ENCODE measurements at places on chromosomes 3 and 15.
A peak's percentile ranks its signal among the peaks of the same experiment; 100 is the strongest.

DNA sequence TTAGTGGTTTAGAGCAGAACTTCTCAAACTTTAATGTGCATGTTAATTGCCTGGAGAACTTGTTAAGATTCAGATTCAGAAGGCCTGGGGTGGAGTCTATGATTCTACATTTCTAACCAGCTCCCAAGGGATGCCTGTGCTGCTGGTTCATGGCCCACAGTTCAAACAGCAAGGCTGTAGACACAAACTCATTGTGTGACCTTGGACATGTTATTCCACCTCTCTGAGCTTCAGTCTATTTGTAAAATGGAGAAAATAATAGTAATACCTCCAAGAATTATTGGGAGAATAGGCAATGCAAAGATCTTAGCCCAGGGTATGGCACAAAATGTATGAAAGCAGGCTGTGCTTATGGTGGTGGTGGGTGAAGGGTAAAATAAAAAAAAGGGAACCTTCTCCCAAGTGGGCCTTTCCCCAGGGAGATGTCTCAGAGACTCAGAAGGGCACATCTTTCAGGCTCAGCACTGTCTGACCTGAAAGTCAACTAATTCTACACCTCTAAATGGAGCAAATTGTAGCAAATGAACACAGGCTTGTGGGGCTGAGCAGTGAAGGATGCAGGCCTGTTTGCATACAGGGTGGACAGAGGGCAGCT, 176.0 kb upstream of the TRIM42 start:
- no peak overlapping the region for H3K4me3 ChIP-seq
- H3K4me1 ChIP-seq, result no peaks in the 10 kb centered on the region
- H3K27ac ChIP-seq, result no peak overlapping the region
- H3K36me3 ChIP-seq, result no peaks in the 10 kb centered on the region
- H3K27me3 ChIP-seq, result no peaks in the 10 kb centered on the region

GRCh38 chr3:46998121-46998851, 18.8 kb downstream of the NBEAL2 start:
- H3K36me3 ChIP-seq, result no peaks in the 10 kb centered on the region
- DNase-seq, result peak; percentile 87
- H3K27ac ChIP-seq, result peak overlapping the region; percentile 32
- no peaks in the 10 kb centered on the region for H3K27me3 ChIP-seq
- H3K4me3 ChIP-seq, result no peak overlapping the region

GRCh38 chr3:177201700-177202397, 4.6 kb upstream of the TBL1XR1 start:
- no peak for DNase-seq
- no peak overlapping the region for H3K4me3 ChIP-seq
- H3K27me3 ChIP-seq, result no peaks in the 10 kb centered on the region
- peaks cover 11% of the 10 kb centered on the region for H3K4me1 ChIP-seq
- peak overlapping the region; percentile 23 for H3K27ac ChIP-seq
- H3K36me3 ChIP-seq, result no peaks in the 10 kb centered on the region

- no peak overlapping the region for H3K4me3 ChIP-seq
- H3K27ac ChIP-seq, result peak overlapping the region; percentile 66
- peaks cover 29% of the 10 kb centered on the region for H3K4me1 ChIP-seq
- DNase-seq, result no peak
- H3K27me3 ChIP-seq, result no peaks in the 10 kb centered on the region
These were observed 630.9 kb upstream of the TBL1XR1 start for GRCh38 chr3:177828208-177828565.

GRCh38 chr15:65937476-65937875, 68.2 kb downstream of the RAB11A start:
- no peak for DNase-seq
- no peaks in the 10 kb centered on the region for H3K4me1 ChIP-seq
- H3K27me3 ChIP-seq, result no peaks in the 10 kb centered on the region
